ENCODE measurements at places on chromosomes 2 and 18.

GRCh38 chr2:24125956-24126355 is 2.7 kb downstream of the FAM228B start:
- DNase-seq: no peak

GRCh38 chr2:86397986-86398385 is 43.2 kb upstream of the KDM3A start:
- no peak for DNase-seq

- no peak for DNase-seq
Observed at GRCh38 chr2:173448938-173449471, 94.3 kb downstream of the CDCA7 start.

DNA sequence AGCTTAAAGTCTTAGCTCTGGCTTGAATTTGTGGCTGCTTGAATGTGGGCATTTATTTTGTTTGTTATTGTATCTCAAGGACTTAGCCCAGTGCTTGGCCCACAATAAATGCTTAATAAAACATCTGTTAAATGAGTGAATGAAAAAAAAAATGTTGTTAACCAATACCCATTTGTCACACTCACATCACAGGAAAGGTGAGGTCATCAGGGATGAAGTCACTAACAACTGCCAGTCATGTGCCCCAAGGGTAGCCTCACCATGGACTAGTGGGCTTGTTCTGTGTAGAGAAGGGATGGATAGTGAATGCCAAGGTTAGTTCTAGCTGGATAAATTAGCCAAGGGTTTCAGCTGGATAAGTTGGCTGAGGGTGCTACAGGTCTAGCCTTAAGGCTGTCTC is 3.0 kb downstream of the NRBP1 start:
- DNase-seq: no peak
